Mesendoderm (in vitro differentiated cells): ENCODE measurements at places on chromosomes 12 and 14.

GRCh38 chr12:10364815-10365622 is 24.8 kb downstream of the KLRK1 start:
- peak overlapping the region; percentile 41 for H3K27ac ChIP-seq
- no peak overlapping the region for H3K4me3 ChIP-seq
- no peaks in the 10 kb centered on the region for H3K27me3 ChIP-seq

DNA sequence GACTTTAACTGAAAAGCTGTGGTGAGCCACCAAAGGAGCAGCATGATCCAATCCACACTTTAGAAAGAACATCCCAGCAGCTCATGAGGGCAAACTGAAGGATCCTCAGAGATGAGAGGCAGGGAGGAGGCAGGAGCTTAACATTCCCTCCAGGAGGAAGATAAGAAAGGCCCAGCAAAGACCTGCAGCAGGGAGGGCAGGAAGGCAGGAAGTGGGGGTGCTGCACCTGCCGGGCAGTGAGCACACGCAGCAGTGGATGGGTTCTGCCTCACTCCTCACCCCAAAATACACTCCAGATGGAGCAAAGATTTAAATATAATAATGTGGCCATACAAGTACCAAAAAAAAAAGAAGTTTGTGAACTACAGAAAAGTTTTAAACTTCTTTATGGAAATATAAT is 48.4 kb downstream of the GCH1 start:
- H3K36me3 ChIP-seq, result no peaks in the 10 kb centered on the region
- no peaks in the 10 kb centered on the region for H3K27me3 ChIP-seq
- DNase-seq, result peak; percentile 61
- no peak overlapping the region for H3K4me3 ChIP-seq
- H3K4me1 ChIP-seq, result no peaks in the 10 kb centered on the region

DNA sequence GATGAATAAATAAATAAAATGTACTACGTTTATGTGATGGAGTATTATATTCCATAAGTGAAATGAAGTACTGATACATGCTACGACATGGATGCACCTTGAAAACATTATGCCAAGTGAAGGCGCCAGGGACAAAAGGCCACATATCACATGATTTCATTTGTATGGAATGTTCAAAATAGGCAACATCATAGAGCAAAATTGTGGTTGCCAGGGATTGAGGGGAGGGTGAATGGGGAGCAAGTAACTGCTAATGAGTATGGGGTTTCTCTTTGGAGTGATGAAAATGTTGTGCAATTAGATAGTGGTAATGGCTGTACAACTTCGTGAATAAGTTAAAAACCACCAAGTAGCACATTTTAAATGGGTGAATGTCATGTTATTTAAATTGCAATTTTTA is 132.8 kb downstream of the SLC38A4 start:
- no peak overlapping the region for H3K4me3 ChIP-seq
- no peaks in the 10 kb centered on the region for H3K36me3 ChIP-seq
- H3K27me3 ChIP-seq, result no peaks in the 10 kb centered on the region
- DNase-seq, result no peak
- H3K27ac ChIP-seq, result no peak overlapping the region
- H3K4me1 ChIP-seq, result no peaks in the 10 kb centered on the region

DNA sequence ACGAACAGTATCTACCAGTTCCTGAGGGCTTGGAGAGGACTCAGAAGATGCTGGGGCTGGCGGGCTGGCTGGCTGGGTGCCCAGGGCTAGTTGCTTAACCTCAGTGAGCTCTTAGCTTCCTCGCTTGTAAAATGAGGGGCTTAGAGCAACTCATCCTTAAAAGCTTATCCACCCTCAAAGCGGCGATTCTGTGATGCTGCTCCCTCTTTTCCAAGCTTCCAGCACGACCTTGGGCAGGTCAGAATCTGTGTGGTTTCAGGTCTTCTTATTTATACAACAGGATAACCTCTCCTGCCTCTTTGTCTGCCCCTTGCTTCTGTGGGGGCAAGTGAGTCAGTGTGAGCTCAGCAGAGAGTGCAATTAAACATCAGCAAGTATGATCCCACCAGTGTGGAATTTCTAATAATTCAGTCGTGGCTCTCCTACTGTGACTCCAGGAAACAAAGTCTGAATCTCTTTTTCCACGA is 281.8 kb downstream of the KSR2 start:
- H3K4me3 ChIP-seq, result no peak overlapping the region
- H3K36me3 ChIP-seq, result no peaks in the 10 kb centered on the region
- DNase-seq, result peak; percentile 68

- H3K4me3 ChIP-seq, result no peak overlapping the region
- peak; percentile 44 for DNase-seq
- no peaks in the 10 kb centered on the region for H3K4me1 ChIP-seq
- H3K36me3 ChIP-seq, result no peaks in the 10 kb centered on the region
- H3K27ac ChIP-seq, result no peak overlapping the region
- no peaks in the 10 kb centered on the region for H3K27me3 ChIP-seq
These were observed 56.6 kb downstream of the TTC9 start for GRCh38 chr14:70698288-70698687.

DNA sequence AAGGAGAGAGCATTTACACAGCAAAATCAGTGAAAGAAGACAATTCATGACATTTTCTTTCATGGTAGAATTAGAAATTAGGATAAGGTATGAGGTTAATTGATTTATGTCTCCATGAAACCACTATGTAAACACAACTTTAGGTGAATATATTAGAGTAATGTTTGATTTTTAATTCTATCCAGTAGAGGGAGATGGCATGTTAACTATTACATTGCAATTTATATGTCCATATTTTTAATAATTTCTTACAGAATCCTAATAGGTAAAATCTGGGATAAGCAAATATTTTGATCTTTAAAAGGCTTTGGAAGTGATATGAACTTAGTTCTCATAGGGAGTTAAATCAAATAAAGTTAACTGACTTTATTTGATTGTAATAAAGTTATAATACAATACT is 373.4 kb upstream of the PDE3A start:
- H3K27ac ChIP-seq, result no peak overlapping the region
- H3K36me3 ChIP-seq, result no peaks in the 10 kb centered on the region
- no peak for DNase-seq
- no peaks in the 10 kb centered on the region for H3K4me1 ChIP-seq
- no peak overlapping the region for H3K4me3 ChIP-seq

DNA sequence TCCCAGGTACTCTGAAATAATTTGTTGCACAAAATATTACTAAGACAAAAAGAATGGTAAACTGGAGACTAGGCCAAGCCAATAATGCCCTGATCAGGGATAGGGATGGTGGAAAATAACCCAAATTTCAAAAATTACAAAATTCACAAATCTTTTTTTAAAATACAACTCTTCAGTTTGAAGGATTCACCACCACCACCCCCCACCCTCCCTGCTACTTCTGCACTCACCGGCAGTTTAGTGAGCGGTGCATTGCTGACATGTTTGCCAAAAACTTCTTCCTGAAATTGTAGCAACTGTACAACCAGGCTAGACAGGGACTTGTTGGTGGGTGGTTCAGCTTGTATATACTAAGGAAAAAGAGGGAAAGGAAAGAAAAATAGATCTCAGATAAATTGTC is 2.3 kb downstream of the SMARCC2 start:
- no peak overlapping the region for H3K4me3 ChIP-seq
- H3K27ac ChIP-seq, result no peak overlapping the region
- H3K36me3 ChIP-seq, result peaks cover 10% of the 10 kb centered on the region
- no peaks in the 10 kb centered on the region for H3K27me3 ChIP-seq
- H3K4me1 ChIP-seq, result peaks cover 5% of the 10 kb centered on the region

DNA sequence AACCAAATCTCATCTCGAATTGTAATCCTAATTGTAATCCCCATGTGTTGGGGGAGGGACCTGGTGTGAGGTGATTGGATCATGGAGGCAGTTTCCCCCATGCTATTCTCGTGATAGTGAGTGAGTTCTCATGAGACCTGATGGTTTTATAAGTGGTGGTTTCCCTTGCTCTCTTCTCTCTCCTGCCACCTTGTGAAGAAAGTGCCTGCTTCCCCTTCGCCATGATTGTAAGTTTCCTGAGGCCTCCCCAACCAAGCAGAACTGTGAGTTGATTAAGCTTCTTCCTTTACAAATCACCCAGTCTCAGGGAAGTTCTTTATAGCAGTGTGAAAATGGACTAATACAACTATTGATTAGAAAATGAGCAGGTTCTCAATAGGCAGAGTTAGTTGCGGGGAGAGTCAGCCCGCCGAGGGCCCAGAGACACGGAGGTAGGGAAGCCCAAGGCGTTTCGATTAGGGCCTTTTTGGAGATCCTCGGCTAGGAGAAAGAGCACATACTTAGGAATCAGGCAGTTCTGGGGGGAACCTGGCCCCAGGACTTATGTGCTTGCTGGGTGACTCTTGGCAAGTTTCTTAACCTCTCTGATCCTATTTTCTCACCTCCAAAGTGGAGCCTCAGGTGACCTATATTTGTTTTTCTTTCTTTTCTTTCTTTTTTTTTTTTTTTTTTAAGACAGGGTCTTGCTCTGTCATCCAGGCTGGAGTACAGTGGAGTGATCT is 65.7 kb downstream of the MVK start:
- H3K27me3 ChIP-seq, result no peaks in the 10 kb centered on the region
- no peaks in the 10 kb centered on the region for H3K36me3 ChIP-seq
- no peak overlapping the region for H3K4me3 ChIP-seq
- no peak overlapping the region for H3K27ac ChIP-seq
- DNase-seq, result peak; percentile 35
- no peaks in the 10 kb centered on the region for H3K4me1 ChIP-seq

GRCh38 chr12:108738170-108738569 is 6.9 kb upstream of the CORO1C start:
- H3K4me1 ChIP-seq, result no peaks in the 10 kb centered on the region
- H3K36me3 ChIP-seq, result no peaks in the 10 kb centered on the region
- H3K27me3 ChIP-seq, result no peaks in the 10 kb centered on the region
- no peak for DNase-seq

DNA sequence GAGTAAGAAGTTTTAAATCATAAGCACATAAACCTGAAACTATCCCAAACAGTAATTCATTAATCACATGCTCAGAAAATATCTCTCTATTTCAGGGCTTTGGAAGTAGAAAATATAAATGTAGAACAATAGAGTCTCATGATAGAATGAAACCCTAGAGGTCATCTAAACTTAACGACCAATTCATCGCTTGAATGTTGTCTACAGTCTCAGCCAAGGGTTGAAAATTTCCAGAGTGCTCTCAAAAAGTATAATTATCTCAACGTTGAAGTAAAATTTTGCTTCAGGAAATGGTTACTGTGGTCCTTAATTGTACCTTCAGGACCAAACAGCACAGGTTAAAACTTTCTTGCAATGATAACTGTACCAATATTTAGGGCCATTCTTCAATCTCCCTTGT is 1053.6 kb upstream of the SEL1L start:
- H3K4me1 ChIP-seq, result no peaks in the 10 kb centered on the region
- H3K27ac ChIP-seq, result no peak overlapping the region
- H3K4me3 ChIP-seq, result no peak overlapping the region
- H3K36me3 ChIP-seq, result no peaks in the 10 kb centered on the region
- no peak for DNase-seq

GRCh38 chr12:65533177-65533883 is 254.8 kb downstream of the MSRB3 start:
- no peak for DNase-seq
- H3K36me3 ChIP-seq, result no peaks in the 10 kb centered on the region
- H3K4me1 ChIP-seq, result no peaks in the 10 kb centered on the region

GRCh38 chr14:104784846-104785707 is 10.5 kb downstream of the AKT1 start:
- DNase-seq, result no peak
- no peaks in the 10 kb centered on the region for H3K36me3 ChIP-seq
- no peak overlapping the region for H3K27ac ChIP-seq
